Stimulated activated CD4-positive, alpha-beta T cell treated with anti-CD3 and anti-CD28 coated beads, TNF-alpha, amount 100 ng/mL, for 48 hours (primary cell): ENCODE measurements at places on chromosomes 1 and 21.
A peak's percentile ranks its signal among the peaks of the same experiment; 100 is the strongest.

GRCh38 chr1:87230501-87230900, 98.2 kb upstream of the LMO4 start:
- DNase-seq: no peak

DNA sequence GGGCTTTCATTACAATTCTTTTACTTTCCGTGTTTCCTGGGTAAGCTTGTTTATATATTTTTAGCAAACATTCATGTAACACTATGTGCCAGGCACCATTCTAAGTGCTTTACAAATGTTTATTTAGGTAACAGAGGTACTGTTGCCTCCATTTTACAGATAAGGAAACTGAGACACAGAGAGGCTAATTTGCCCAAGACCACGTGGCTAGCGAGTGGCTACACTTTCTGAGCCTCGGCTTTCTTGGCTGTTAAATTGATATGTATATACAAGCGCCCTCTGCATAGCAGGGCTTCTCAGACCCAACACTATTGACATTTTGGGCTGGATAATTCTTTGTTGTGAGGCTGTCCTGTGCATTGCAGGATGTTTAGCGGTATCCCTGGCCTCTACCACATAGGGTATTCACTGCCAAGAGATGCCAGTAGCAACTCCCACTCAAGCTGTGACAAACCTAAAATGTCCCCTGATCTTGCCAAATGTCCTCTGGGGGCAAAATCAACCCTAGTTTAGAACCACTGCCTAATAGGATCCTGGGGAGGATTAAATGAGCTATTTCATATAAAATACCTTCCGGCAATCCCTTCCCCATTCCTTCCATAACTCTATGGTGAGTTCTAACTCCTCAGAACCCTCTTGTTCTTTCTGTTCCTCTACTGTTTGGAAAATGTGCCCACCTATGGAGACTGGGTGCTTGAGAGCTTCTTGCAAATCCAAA, 17.2 kb upstream of the ID3 start:
- DNase-seq: no peak

- DNase-seq: no peak
Measured at GRCh38 chr1:17914131-17914530, 159.0 kb downstream of the ACTL8 start.

GRCh38 chr1:20324704-20325406, 34.2 kb downstream of the VWA5B1 start:
- DNase-seq: no peak

- no peak for DNase-seq
Measured at GRCh38 chr1:173507205-173507846, 30.2 kb downstream of the PRDX6 start.

DNA sequence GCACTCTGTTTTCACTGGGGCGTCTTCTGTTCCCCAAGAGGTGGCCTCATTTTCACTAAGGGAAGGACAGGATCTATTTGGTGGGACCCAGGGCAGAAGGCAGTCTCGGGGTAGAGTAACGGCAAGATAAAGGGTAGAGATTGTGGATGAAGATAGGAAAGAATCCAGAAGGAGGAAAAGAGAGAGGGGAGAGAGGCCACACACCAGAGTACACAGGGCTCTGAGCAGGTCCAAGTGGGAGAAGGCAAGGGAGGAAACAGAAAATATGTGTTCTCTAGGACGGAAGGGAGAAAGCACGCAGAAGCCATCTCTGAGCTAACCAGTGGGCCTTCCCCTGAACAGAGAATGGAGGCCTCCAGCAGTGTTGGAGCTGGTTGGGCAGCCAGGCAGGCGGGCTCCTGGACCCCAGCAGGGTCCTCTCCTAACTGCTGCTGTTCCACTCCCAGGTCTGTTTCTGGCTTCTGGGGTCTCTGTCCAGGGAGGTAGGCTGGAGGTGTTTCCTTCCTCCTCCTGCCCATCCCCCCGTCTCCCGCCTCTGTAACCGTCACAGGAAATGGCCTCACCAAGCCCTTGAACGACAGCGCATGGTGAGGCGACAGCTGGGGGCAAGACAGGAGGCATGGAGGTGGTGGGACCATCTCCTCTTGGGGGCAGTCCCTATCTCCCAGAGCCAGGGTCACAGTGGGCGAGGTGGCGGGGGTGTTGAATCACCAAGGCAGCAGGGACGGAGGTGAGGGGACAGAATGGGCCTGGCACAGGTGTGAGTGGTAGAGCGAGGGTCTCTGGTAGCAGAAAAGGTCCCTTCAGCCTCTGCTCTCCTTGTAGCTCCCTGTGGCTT, 649 bp downstream of the PTPN7 start:
- DNase-seq: peak; percentile 78

GRCh38 chr1:42793824-42794223, 9.0 kb downstream of the TMEM269 start:
- no peak for DNase-seq

GRCh38 chr1:24707687-24708086, 37.6 kb upstream of the CLIC4 start:
- DNase-seq: no peak

DNA sequence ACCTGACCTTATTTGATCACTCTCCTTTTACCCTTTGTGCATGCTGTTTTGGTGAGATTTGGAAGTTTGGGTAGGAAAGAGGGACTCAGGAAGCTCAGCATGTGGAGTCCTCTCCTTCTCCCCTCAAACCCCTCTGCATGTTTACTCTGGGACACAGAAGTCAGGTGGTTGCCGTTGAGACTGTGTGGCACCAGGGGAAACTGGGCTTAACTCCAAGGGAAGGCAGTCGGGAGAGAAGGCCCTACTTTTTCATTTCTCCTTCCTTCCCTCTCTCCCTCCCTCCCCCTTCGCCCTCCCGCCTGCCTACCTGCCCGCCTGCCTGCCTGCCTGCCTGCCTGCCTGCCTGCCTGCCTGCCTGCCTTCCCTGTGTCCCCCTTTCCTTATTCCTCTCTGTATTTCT, 34.8 kb upstream of the TTC22 start:
- no peak for DNase-seq

DNA sequence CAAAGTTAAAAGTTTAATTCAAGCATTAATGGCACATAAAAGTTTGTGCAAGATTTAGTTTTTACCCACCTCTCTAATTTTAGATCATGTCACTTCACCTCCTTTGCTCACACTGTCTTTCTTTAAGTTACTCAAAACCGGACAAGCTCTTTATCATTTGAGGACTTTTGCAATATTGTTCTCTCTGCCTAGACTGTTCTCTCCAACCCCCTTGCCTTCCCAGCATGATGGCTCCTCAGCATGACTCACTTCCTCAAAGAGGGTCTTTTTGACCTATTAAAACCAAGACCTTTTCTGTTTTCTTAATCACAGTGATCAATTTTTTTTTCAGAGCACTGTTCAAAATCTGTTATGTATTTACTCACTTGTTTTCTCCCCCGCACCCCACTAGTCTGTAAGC, 61.3 kb downstream of the XKR8 start:
- no peak for DNase-seq

GRCh38 chr1:3590951-3591865, 20.1 kb downstream of the MEGF6 start:
- no peak for DNase-seq

GRCh38 chr1:20884513-20884912, 97.4 kb upstream of the HP1BP3 start:
- DNase-seq: no peak

DNA sequence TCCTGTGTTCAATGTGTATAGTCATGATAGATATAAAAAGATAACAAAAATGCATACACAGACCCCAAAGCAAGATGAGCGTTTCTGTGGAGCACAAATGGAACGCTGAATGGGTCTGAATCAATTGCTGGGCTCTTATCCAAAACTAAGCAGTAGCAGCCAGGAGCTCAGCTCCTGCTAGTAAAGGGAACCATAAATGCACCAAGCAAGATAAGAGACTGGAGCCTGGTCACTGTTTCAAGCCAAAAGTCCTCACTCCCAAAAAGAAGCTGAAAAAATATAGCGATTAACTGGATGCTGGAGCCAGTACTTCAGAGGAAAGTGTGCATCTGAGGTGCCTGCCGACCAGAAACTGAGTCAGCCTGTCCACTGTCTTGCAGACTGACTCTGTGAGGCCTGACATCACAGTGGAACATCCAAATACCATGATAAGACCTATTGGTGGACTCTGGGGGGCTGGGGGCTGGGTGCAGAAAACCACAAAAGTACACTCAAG, 68.9 kb downstream of the LRRC8C start:
- peak; percentile 12 for DNase-seq

GRCh38 chr1:100359139-100359538, 6.8 kb downstream of the CDC14A start:
- no peak for DNase-seq

GRCh38 chr1:31617916-31618746, 642 bp downstream of the HCRTR1 start:
- peak; percentile 49 for DNase-seq

DNA sequence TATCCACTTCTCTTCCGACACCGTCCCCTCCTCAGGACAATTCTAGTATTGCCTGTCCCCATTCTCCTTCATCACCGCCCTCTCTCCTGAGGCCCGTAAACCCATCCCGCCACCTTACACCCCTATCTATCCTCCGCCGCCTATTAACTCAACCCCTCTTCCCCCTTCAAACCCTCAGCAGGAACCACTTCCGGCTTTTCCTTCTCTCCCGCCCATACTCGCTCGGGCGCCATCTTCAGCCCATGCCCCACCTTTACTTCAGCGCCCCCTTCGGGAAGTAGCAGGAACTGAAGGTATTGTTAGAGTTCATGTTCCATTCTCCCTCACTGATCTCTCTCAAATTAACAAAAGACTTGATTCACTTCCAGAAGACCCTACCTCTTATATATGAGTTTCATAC, 31.6 kb downstream of the VN1R5 start:
- DNase-seq: no peak

DNA sequence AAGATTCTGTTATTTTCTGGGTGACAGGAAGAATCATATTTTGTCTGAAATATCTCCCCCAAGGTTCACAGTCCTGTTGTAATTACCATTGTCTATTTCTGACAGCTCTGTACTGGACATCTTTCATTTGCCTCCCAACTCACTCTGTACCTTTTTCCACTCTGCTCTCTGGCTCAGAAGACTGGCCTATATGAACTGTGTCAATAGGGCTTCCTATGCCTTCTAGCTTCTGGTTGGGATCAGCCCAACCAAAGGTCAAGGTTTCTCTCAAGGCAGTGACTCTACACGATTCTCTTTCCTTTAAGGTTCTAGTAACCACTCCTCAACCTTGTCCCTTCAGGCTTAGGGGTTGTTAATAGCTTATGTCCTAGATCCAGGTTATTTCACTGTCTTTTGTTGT, 17.5 kb downstream of the KLHL12 start:
- DNase-seq: no peak
